ENCODE measurements at places on chromosomes 1 and 21.

DNA sequence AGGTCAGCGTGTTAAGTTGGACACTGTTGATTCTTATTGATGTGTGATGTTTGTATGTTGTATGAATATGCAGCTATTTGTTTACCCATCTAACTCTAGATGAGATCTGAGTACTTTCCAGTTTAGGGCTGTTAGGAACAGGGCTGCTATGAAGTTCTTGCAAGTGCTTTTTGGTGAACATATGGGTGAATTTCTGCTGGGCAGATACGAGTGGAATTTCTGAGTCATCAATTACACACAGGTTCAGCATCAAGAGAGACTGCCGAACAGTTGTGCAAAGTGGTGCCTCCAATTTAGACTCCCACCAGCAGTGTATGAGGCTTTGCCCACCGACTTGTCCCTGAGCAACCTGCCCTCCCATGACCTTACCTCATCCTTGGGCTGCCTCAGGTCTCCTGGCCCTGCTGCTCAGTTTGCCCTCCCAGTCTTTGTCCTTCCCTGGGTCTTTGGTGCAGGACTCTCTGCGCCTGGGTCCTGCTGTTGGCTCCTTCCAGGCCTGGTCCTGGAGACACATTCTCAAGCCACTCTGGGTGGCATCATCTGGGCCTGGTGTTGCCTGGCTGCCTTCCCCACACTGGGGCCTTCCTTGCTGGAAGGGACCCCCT lies 343.6 kb downstream of the PTPRU start:
- peak; percentile 12 for DNase-seq

GRCh38 chr1:8711151-8711550 lies 106.3 kb downstream of the RERE start:
- peak; percentile 27 for DNase-seq

- no peak for DNase-seq
These were observed 47.1 kb downstream of the PTGS2 start for GRCh38 chr1:186633116-186633515.

DNA sequence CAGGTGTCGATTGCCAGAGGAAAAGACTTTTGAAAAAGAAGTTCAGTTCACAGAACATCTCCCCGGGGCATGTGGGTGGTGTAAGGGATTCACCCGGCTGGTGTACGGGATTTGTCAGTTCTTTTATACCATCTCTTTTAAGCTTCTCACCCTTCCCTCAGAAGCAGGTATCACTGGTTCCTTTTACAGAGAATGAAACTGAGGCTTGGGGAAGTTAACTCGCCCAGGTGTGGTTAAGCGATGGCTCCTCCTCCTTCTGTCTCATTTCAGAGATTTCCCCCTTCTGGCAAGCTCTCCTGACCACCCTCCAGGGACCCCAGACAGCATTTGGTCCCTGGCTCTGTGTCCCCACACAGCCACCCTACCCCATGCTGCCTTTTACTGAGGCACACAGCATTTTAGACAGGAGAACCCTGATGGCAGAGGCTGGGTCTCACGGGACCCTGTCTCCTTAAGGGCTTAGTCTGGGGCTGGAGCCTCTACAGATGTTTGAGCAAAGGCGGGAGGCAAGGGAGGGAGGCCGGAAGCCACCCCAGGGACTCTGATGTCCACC lies 2.8 kb upstream of the ECE1 start:
- DNase-seq, result no peak

DNA sequence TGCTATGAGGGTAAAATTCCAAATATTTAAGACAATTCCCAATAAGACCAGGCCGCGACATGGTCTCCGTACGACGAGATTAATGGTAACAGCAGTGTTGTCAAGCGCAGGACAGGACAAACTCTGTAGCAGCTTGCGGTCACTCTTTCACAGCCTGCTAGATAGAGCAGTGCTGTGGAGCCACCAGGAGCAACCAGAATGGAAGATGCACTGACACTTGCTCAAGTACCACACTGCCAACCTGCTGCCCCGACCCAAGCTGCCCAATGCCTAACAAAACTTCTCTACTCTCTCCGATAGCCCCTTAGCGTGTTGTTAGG lies 636 bp downstream of the WARS2 start:
- DNase-seq, result no peak

DNA sequence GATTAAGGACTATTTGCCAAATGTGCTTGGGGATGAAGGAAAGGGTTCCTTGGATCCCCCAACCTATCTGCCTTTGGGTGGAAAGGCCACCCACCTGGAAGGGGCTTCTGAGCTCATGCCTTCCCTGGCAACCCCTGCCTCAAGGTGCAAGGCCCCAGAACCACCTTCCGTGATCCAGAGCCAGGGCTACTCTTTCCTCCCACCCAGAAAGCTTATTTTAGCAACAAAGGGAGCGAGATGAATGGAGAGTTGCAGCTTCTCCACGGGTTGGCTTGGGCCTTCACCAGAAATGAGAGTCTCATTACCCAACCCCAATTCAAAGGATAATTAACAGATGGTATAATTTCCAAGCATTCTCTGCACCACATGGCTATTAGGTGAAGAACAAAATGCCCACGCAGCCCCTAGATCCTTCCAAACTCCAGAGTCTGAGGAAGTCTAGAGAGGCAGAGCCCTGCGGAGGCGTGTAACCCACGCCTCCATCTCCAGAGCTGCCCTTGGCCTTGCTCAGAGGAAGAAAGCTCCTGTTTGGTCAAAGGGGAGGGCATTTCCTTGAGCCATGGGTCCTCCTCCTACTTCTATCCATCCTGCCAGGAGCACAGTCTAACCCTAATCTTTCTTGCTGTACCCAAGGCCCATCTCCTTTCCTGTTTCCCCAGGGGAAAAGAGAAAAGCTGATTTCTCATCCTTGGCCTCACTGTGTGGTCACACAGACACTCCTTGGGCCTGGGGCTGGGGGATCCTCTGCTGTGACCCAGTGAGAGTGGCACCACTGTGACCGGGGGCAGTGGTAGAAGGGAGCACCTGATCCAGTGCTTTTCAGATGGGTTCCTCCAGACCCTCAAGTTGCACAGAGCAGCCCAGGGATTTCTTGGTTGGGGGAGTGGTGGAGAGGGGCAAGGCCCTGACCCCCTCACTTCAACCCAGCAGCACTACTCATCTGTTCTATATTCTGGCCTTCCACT lies 1.7 kb upstream of the CELSR2 start:
- no peak for DNase-seq

GRCh38 chr21:27306791-27307775 lies 340.2 kb upstream of the ADAMTS5 start:
- no peak for DNase-seq

DNA sequence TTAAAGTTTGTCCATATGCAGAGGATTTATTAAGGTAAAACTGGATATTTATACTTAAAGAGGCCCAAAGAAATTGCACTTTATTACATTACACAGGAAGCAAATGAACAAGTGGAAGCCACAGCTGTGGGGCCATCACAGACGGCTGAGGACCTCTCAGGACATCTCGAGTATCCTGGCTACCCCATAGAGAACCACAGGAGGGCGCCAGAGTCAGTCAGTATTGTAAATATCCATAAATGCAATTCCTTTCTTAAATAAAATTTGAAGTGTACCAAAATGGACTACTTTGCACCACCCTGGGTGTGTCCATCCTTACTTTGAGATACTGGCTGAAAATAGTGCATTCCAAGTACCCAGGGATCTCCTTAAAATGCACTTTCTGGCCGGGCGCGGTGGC lies 257.2 kb downstream of the MRPL39 start:
- peak; percentile 71 for DNase-seq

GRCh38 chr1:77990629-77991204 lies 11.8 kb upstream of the FUBP1 start:
- DNase-seq, result no peak

GRCh38 chr21:33945652-33946270 lies 30.2 kb upstream of the ATP5PO start:
- no peak for DNase-seq
